ENCODE measurements at places on chromosomes 4 and X.

DNA sequence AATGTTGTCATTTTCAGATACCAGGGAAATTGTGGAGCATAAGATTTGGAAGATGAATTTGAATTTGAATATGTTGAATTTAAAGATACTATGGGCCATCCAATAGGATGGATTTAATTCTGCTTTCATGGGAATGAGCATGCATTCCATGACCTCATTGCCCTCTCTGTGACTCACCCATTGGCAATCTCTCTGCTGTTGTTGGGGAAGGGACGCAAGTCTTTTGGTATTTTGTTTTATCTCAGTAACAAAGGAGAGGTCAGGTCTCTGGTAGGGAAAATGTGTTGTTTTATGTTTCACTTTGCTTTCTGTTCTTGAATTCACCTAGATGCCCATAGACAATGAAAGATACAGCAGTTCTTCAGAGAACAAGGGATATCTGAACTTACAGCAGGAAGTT is 42.1 kb upstream of the MAGEA4 start:
- DNase-seq = no peak

DNA sequence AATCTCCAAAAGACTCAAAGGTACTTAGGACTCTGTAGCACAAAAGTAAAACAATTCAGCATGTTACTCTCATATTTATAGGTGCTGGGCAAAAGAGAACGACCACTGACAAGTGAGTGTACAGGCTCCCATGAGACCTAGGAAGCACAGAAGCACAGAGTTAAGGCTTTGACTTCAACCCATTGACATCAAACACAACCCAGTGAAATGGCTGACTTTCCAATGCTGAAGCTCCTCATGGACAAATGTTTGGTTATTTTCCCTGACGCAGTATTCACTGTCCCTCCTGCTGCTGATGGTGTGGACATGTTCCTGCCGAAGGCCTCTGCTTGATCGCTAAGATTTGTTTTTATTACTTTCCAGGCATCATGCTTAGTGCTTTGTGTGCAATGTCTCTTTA is 148.7 kb downstream of the TSPAN5 start:
- DNase-seq = no peak

DNA sequence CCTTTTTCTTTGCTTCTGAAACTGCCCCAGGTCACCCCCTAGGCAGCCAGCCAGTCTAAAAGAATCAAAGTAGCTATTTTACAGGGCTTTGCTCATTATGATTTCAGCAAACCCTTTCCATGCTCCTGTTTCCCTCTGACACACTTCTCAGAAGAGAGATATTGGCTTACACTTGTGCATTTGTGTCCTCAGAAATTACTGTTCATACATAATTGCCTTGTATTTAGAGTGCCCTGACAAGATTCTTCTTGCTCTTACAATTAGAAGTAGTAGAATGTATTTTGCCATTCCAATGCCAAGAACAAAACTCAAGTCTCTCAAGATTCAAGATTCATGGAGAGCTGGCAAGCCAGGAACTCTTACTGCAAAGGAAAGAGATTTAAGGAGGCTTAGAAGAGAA is 531.0 kb upstream of the ZFP42 start:
- no peak for DNase-seq

- DNase-seq = no peak
These were observed 17.4 kb downstream of the BBS12 start for GRCh38 chr4:122749704-122750454.

GRCh38 chr4:7383266-7383665 is 51.5 kb downstream of the PSAPL1 start:
- DNase-seq = no peak

- no peak for DNase-seq
These were observed 2.3 kb downstream of the MANBA start for GRCh38 chr4:102758241-102759160.

GRCh38 chrX:17552044-17552650 is 177.1 kb downstream of the NHS start:
- no peak for DNase-seq

DNA sequence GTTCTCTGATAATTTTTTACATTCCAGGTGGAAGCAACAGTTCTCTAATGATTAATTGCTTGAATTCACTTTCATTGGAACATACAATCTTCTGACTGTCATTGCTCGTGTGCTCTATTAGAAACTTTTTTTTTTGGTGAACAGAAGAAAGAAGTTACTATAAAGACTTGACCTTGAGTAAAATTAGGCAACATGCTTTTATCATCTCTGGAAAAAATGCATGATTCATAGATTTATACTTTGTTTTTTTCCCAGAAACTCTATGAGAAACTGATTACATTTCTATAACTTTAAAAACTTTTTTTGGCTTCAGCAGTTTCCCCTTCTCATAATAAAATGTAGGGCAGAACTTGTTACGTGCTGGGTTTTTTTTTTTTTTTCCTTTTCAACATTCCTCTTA is 167.6 kb downstream of the ARHGAP10 start:
- DNase-seq = no peak

GRCh38 chr4:101870874-101871273 is 80.3 kb downstream of the BANK1 start:
- DNase-seq = no peak

DNA sequence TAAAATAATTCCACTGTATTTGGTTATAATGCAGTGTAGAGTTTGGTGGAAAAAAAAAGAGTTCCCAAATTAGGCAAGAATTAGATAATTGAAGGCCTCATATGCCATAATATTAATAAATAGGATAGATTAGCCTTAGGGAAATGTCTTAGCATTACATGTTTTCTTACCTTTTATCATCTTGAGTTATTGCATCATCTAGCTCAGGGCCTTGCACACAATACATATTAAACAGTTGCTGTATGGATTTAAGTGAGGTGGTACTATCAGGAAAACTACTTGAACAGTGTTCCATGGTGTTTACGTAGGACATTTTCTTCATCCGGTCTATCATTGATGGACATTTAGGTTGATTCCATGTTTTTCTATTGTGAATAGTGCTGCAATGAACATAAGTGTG is 419.4 kb downstream of the EPHA5 start:
- no peak for DNase-seq

DNA sequence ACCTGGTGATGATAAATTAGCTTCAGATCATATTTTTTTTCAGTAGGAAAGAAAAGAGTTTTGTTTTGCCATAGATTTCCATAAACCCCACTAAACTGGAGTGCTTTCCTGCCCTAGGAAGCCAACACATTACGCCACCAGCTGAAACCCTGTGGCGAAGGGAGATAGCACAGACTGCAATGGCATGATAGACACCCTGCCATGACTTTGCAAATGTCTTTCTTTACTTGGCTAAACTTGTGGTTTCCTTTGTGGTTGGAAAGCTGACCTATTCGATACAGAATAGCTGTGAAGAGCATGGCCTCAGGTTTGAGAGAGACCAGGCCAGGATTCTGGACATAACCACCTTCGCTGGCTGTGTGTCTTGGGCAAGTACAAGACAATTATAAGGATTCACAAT is 19.1 kb downstream of the MFAP3L start:
- no peak for DNase-seq

GRCh38 chr4:2299794-2300193 is 37.9 kb upstream of the MXD4 start:
- no peak for DNase-seq

GRCh38 chrX:38142610-38143009 is 78.1 kb downstream of the SRPX start:
- no peak for DNase-seq

Measured in activated CD8-positive, alpha-beta memory T cell treated with anti-CD3 and anti-CD28 coated beads for 1 hour (primary cell).